ENCODE measurements at places on chromosomes 4 and X. TPM values are rescaled to one million over a fixed set of nuclear protein-coding genes. Genes with fewer than 3 reads are reported as not detected.

S100G gene
- total RNA-seq: not detected

REPS2 gene
- total RNA-seq: 0.10 TPM

MND1 gene
- 20.8 TPM for total RNA-seq

ZNF711 gene
- 0.30 TPM for total RNA-seq

All from activated CD4-positive, alpha-beta memory T cell treated with anti-CD3 and anti-CD28 coated beads, Interleukin-2, amount 10 ng/mL, durations not matched to agents 7 days and 5 days (primary cell).